ENCODE measurements at places on chromosomes 4 and X. TPM values are rescaled to one million over a fixed set of nuclear protein-coding genes. Genes with fewer than 3 reads are reported as not detected.
A peak's percentile ranks its signal among the peaks of the same experiment; 100 is the strongest.

DNA sequence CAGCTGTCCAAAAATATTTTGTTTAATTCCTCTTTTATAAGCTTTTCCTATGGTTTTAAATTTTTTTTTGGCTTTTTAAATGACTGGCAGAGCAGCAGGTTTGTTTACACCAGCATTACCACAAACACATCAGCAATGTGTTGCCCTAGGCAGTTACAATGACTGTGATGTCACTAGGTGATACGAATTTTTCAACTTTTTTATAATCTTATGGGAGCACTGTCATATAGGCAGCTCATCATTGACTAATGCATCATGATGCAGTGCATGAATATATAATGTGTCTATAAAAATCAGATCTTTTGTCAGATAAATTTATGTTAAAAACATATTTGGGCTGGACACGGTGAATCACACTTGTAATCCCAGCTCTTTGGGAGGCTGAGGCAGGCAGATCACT is 231.6 kb upstream of the SLIT2 start:
- no peak overlapping the region for H3K27ac ChIP-seq
- no peak for DNase-seq
- H3K36me3 ChIP-seq = no peaks in the 10 kb centered on the region
- no peak overlapping the region for H3K4me3 ChIP-seq

DNA sequence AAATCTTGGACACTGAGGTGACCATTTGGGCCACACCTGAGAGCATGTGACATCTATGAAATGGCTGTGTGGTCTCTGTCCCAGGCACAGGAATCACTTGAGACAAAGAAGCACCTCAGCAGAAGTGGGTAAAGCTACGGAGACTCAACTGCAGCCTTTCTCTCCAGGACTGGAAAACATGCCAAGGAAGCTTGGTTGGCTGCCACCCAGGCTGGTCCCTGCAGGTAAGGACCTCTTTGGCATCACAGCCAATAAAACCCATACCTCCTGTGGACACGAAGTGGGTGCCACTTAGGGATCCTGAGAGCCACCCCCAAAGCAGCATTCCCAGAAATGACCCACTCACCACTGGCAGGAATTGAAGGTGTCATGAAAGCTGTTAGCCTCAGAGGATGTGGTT is 74.6 kb downstream of the LEF1 start:
- no peaks in the 10 kb centered on the region for H3K36me3 ChIP-seq
- no peak overlapping the region for H3K27ac ChIP-seq
- H3K4me3 ChIP-seq = no peak overlapping the region
- peaks cover 9% of the 10 kb centered on the region for H3K4me1 ChIP-seq
- DNase-seq = no peak

- no peak overlapping the region for H3K27ac ChIP-seq
- no peaks in the 10 kb centered on the region for H3K4me1 ChIP-seq
- H3K36me3 ChIP-seq = peaks cover 97% of the 10 kb centered on the region
- no peaks in the 10 kb centered on the region for H3K27me3 ChIP-seq
- no peak for DNase-seq
- H3K4me3 ChIP-seq = no peak overlapping the region
Measured at GRCh38 chr4:165472943-165473676, 94.3 kb downstream of the CPE start.

The GIMD1 gene
- not detected for total RNA-seq

DNA sequence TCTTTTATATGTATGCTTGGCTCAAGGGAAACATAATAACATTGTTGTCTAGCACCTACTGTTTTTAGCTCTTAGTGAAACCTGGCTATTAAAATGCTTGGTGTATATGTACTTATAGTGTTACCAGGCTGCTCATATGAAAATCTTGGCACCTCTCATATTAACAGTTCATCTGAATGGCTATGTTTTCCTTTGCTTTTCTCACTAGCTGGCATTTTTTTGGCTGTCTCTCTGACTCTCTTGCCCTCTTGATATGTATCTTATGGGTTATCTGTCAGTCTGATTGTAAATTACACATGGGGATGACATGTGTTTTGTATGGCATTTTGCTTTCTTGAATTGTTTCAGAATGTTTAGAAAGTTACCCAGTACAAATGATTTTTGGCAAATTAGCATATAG is 158.0 kb downstream of the ARHGAP24 start:
- no peaks in the 10 kb centered on the region for H3K27me3 ChIP-seq
- H3K4me3 ChIP-seq = no peak overlapping the region
- no peaks in the 10 kb centered on the region for H3K36me3 ChIP-seq

The PITX2 gene
- total RNA-seq = not detected

DNA sequence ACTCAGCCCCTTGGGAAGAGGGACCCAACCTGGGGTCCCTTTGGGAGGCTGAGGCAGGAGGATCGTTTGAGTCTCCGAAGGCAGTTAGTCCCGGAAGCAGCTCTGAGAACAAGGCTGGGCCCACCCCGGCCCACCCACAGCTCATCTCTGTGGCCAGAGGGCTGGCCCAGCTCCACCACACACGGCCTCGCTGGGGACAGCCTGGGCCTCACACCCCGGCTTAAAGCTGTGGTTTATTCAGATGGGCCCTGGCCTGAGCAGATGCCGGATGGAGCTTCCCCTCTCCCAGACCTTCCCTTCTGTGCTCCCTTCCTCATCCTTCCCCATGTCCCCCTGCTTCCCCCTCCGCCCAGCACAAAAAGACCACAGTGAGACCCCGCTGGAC is 54.4 kb downstream of the FAM53A start:
- no peak overlapping the region for H3K27ac ChIP-seq
- no peak for DNase-seq
- H3K4me3 ChIP-seq = no peak overlapping the region

GRCh38 chr4:118077767-118078105 is 43.5 kb downstream of the NDST3 start:
- no peaks in the 10 kb centered on the region for H3K27me3 ChIP-seq
- H3K27ac ChIP-seq = no peak overlapping the region
- no peaks in the 10 kb centered on the region for H3K36me3 ChIP-seq
- no peak for DNase-seq
- H3K4me3 ChIP-seq = no peak overlapping the region
- H3K4me1 ChIP-seq = no peaks in the 10 kb centered on the region

DNA sequence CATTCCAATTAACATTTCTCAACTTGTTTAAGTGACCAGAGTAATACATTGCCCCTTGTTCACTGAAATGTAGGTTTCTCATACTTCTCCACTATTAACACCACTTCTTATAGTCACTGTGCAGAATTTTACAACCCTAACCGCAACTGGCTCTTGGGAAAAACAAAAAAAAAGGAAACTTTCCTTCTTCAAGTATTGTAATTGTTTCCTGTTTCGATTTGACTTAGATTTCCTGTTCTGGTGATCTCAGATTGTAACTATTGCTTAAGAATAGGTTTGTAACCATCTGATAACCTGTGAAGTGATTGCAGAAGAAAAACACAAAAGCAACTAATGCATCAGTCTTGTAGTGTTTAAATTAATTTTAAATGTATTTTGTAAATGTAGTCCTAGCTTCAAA is 594.7 kb upstream of the GALNT7 start:
- no peaks in the 10 kb centered on the region for H3K27me3 ChIP-seq
- H3K4me3 ChIP-seq = no peak overlapping the region
- H3K36me3 ChIP-seq = no peaks in the 10 kb centered on the region

DNA sequence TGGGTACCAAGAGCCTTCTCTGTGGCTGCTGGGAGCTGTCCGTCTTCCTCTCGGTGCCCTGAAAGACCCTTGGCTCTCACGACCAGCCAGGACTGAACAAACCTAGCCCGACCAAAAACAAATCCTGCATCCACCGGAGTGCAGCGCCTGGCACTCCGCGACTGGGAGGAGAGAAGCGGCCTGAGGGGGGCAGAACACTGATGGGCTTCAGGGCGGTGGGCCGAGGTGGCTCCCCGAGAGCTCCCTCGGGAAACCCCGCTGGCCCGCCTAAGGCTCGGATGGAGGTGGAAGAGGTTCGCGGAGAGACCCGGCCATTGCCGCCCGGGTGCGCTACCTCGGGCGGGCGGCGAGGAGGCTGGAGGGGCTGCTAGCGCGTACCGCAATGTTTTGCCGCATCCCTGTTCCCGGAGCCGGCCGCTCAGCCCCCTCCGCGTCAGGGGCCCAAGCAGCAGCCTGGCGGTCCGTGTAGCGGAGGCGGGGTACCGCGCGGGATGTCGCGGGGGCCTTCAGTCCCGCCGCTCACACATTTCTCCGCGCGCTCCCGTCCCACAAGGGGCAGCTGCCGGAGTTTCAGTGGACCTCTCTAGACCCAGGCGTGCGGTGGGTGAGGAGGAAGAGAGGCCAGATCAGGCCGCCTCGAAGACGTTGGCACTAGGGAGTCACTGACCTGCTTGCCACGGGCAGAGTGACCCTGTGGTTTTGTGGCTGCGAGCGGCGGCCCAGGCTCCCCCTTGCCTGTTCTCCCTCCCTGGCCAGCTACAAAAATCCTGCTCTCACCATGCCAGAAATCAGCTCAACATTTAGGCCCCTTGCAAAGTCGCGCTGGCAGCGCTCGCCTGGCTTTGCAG is 2.2 kb downstream of the SLITRK4 start:
- DNase-seq = no peak
- no peaks in the 10 kb centered on the region for H3K27me3 ChIP-seq
- no peak overlapping the region for H3K4me3 ChIP-seq
- H3K27ac ChIP-seq = no peak overlapping the region

DNA sequence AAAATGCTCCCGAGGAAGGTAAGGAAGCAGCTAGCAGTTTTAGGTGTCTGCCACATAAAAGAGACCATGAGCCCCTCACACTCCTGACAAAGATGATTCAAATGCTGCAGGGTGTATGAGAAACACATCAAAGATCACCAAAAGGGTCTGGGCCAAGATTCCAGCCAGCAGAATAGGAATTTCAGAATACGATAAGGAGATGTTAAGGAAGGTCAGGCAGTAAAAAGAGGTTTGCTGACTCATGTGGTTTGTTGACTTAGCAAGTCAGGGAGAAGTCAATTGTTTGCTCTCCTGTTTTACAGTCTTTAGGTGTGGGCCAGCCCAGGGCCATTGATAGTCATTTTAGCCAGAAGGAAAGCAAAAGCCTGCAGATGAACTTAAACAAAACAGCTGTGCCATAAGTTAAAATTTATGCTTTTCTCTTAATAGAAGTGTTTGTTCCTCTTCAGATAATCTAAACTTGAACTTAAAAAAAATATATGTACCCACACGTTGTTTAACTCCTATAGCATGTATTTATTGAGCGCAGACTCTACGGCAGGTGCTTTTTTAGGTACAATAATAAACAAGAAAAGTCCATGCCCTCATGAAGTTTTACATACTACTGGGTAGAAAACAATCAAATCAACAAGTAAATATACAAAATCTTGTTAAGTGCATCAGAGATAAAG is 115.6 kb downstream of the CAMK2D start:
- H3K27ac ChIP-seq = peak overlapping the region; percentile 69
- no peaks in the 10 kb centered on the region for H3K36me3 ChIP-seq
- no peak overlapping the region for H3K4me3 ChIP-seq

The FHIP1A gene
- total RNA-seq = 2.9 TPM

DNA sequence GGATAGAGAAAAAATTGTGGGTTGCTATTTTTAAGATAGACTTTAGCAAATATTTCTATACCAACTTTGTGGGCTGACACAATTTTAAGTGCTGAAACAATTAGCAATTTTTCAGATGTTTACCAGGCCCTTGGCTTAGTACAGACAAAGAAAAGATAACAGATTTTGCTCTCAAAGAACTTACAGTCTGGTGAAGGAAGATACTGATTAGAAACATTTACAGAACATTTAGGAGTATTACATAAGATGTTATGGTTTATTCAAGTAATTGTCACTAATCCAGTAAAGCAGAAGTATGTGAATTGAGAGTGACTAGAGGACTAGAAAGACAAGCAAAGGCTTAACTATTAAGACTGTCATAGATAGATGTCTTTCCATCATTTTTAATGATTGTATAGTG is 35.3 kb upstream of the NDUFC1 start:
- H3K4me3 ChIP-seq = no peak overlapping the region
- no peak overlapping the region for H3K27ac ChIP-seq
- H3K4me1 ChIP-seq = no peaks in the 10 kb centered on the region
- peaks cover 7% of the 10 kb centered on the region for H3K36me3 ChIP-seq
- no peak for DNase-seq
- no peaks in the 10 kb centered on the region for H3K27me3 ChIP-seq

The CRMP1 gene
- not detected for total RNA-seq

GRCh38 chr4:4524364-4524763 is 17.5 kb downstream of the STX18 start:
- no peak overlapping the region for H3K27ac ChIP-seq
- H3K36me3 ChIP-seq = peaks cover 11% of the 10 kb centered on the region
- no peak for DNase-seq
- peaks cover 40% of the 10 kb centered on the region for H3K4me1 ChIP-seq

DNA sequence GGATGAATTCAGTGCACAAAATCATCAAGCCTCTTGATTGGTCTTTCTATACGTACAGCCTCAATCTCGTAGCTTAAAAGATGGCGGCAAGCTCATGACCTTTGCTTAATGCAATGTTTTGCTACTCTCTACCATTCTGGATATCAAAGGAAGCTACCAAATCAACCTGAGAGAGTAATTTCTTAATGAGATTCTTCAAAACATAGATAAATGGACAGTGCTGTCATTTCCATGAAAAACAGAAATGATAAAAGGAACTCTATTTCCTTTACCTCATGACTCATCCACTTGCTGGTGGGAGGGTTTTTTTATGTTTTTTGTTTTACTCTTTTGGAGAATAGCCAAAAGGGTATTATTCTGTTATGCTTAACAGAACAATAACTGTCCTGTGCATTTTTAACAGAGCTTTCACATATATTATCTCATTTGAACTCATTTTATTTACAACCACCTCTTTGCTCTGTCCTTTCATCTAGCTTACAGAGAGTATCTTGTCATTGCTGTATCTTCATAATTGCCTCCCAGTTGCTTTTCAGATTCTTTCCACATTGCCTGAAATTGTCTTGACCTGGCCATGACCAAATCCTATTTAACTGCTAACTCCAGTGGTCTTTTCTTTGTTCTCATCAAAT is 138.6 kb upstream of the GPR101 start:
- H3K27ac ChIP-seq = no peak overlapping the region
- H3K27me3 ChIP-seq = no peaks in the 10 kb centered on the region
- no peaks in the 10 kb centered on the region for H3K4me1 ChIP-seq
- H3K4me3 ChIP-seq = no peak overlapping the region

DNA sequence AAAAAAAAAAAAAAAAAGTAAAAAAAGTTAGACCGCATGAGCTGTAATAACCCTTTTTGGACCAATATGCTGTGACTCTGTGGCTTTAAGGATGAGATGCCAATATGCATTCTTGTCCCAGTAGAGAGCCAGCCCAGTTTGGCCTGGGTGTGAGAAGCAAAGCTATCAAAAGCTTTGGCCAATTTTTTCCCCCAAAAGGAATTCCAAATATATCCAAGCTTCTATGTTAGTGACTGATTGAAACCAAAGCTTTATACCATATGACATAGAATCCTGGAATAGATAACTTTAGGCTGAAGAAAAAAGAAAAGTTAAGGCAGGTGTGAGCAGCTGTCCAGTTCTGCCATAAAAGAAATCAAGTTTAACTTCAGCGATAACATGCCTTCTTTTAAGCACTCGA is 30.5 kb upstream of the RBPJ start:
- H3K4me3 ChIP-seq = no peak overlapping the region
- no peaks in the 10 kb centered on the region for H3K27me3 ChIP-seq
- no peaks in the 10 kb centered on the region for H3K4me1 ChIP-seq
- no peaks in the 10 kb centered on the region for H3K36me3 ChIP-seq
